ENCODE measurements at places on chromosomes 12 and 14.

DNA sequence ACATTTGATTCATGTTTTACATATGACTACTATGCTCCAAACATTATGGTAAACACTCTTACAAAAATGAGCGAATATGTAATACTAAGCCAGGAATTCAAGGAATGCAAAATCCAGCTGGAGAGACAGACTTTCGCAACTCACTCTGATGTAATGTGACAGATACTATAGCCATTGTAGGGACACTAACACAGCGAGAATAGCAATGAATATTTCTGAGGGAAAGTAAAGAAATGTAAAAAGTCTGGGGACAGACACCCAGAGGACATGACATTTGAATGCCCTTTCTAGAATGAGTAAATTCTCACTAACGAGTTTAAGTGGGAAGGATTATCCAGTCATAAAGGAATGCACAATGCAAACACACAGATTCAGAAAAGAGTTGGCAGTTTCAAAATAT is 121.9 kb downstream of the PIK3C2G start:
- no peak for DNase-seq

GRCh38 chr12:90112666-90113065 is 404.0 kb upstream of the ATP2B1 start:
- no peak for DNase-seq

- DNase-seq = no peak
Measured at GRCh38 chr14:101859538-101859902, 98.0 kb downstream of the PPP2R5C start.

GRCh38 chr12:95890958-95891357 is 32.2 kb downstream of the SNRPF start:
- DNase-seq = no peak

DNA sequence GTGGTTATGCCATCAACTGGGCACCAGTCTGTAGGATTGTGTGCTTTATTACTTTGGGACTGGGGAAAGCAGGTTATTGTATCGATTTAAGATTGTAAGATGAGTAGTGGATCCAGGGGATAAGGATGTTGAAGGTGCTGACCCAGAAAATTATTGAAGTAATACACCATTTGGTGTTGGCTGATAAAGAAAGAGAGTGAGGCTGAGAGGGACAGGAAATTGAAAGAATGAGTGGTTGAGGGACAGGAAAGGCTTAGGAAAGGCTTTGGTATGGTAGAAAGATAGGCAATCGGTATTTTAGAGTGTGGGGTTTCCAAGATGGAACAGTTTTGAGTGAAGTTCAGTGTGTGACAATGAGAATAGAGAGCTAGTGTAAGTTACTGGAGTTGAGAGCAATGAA is 12.3 kb downstream of the PPHLN1 start:
- no peak for DNase-seq

GRCh38 chr12:115472852-115473251 is 788.9 kb upstream of the TBX3 start:
- no peak for DNase-seq

DNA sequence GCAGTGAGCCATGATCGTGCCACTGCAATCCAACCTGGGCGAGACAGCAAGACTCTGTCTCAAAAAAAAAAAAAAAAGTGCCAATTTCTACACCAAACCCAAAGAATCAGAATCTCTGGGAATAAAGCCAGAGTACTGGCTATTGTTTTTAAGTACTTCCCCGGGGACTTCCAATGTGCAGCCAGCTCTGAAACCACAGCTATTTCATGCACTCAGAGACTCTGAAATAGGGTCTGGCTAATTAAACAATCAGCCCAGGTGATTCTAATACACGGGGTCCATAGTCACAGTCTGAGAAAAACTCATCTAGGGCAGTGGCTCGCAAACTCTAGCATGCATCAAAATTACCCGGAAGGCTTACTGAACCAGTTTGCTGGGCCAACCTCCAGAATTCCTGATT is 56.3 kb downstream of the SIX6 start:
- no peak for DNase-seq

GRCh38 chr12:11738450-11738849 is 89.0 kb downstream of the ETV6 start:
- no peak for DNase-seq

GRCh38 chr12:81043979-81044740 is 33.7 kb upstream of the ACSS3 start:
- DNase-seq = no peak

- DNase-seq = peak; percentile 30
Measured at GRCh38 chr14:57346741-57347140, 43.6 kb upstream of the NAA30 start.

DNA sequence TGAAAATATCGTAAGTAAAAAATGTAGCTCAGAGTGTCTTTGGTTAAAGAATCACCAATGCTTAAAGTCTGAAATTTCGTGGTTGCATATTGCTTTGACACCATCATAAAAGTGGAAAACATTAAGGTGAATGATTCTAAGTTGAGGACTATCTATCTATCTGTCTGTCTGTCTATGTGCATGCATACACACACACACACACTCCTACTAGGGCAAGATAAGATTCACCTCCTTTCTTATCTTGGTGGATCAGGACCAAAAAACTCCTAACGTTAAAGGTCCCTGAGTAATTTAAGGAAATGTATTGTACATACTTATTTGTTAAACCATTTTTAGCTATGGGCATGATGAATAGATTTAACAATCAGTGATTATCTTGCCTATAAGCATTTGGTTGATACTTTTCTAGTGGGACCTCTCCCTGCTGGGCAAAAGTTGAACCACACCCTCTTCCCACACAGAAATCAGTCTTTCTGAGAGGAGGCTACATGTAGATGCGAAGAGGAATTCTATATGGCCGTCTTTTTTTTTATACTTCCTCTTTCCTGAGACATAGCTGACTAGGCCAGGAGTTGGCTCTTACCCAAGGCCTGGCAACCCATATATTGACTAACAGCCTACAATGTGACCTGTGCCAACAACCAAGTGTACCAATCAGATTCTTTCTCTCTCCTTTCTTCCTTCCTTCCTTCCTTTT is 19.3 kb upstream of the LLPH start:
- DNase-seq = no peak

GRCh38 chr14:54333511-54333910 is 63.3 kb upstream of the CDKN3 start:
- DNase-seq = no peak

DNA sequence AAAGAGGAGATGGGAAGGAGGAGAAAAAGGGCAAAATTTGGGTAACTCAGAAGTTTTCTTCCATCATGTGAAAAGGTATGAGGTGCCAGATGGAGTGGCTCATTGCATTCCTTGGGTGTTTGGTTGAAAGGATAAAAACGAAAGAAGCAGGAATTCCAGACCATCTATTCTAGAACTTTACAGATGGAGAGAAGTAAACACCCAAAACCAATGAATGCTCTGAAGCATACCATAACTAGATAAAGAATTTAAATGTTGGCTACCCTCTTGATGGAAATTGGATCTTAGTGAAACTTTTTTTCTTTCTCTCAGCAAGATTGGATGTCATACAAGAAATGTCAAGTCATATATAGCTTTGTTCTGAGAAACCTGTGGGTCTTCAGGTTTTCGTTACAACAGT is 175.6 kb upstream of the FAR2 start:
- DNase-seq = no peak

DNA sequence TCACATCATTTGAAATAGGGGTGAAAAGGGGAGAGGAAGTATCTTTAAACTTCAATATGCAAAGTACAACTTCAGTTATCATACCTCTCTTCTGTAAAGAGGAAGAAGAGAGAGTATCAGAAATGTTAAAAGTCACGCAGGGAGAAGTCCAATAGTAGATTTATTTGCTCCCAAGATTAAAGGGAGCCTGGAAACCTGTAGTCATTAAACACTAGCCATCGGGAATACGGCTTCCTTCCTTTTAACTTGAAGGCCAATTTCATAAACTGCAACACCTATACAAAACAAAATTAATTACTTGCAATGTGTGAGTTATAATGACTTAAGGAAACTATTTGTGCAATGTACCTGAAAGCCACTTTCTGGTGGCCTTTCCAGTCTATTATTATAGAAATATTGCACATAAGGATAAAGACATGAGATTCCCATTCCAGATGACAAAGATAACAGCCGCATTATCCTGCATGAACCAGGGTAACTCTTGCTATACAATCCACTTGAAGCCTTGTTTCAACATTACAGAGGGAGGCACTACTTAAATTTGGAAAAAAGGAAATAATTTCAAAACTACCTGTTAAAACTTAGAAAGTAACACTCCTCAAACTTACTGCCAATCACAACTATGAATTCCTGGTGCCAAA is 4.6 kb downstream of the BTG1 start:
- no peak for DNase-seq

- no peak for DNase-seq
Measured at GRCh38 chr14:71852181-71852580, 80.0 kb upstream of the RGS6 start.
